ENCODE measurements at places on chromosomes 16 and 17.

- DNase-seq: no peak
Observed at GRCh38 chr17:35856603-35857002, 12.1 kb downstream of the HEATR9 start.

DNA sequence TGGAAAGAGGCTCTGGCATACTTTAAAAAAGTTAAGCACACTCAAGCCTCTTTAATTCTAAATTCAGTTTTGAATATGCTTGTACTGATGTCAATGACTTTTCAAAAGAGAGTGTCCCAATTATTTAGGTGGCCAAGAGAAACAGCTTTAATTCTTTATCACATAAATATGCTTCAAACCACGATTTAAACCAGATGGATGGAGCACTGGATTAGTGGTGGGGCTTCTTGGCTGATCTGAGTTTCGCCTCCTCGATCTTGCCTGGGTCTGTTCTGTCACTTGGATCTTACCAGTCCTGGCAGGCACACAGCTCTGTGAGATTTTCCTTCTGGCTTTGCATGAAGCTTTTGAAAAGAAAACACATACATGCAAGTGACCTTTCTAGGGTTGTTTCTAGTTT is 467.8 kb downstream of the MAF start:
- no peak for DNase-seq

GRCh38 chr16:76943921-76944320 is 247.1 kb upstream of the MON1B start:
- DNase-seq: no peak

DNA sequence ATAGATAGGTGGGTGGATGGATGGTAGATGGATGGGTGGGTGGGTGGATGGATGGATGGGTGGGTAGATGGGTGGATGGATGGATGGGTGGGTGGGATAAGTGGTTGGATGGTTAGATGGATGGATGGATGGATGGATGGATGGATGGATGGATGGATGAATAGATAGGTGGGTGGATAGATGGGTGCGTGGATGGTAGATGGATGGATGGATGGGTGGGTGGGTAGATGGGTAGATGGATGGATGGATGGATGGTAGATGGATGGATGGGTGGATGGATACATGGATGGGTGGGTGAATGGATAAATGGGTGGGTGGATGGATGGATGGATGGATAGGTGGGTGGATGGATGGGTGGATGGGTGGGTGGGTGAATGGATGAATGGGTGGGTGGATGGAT is 50.0 kb upstream of the FASN start:
- DNase-seq: no peak

DNA sequence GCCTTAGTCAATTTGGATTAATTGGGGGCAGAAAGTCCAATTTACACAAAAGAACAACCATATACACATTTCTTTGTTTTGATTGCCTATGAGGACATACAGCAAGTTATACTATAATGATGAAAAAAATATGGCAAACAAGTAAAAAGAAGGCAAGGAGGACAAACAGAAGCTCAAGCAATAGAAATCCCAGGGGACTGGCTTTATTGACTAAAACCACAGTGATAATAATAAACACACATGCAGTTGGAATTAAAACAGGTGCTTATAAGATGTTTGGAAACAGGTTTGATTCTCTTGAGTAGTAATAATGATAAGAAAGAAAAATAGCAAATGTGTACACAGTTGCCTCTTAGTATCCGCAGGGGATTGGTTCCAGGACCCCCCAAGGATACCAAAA is 176.4 kb downstream of the SHISA9 start:
- no peak for DNase-seq

DNA sequence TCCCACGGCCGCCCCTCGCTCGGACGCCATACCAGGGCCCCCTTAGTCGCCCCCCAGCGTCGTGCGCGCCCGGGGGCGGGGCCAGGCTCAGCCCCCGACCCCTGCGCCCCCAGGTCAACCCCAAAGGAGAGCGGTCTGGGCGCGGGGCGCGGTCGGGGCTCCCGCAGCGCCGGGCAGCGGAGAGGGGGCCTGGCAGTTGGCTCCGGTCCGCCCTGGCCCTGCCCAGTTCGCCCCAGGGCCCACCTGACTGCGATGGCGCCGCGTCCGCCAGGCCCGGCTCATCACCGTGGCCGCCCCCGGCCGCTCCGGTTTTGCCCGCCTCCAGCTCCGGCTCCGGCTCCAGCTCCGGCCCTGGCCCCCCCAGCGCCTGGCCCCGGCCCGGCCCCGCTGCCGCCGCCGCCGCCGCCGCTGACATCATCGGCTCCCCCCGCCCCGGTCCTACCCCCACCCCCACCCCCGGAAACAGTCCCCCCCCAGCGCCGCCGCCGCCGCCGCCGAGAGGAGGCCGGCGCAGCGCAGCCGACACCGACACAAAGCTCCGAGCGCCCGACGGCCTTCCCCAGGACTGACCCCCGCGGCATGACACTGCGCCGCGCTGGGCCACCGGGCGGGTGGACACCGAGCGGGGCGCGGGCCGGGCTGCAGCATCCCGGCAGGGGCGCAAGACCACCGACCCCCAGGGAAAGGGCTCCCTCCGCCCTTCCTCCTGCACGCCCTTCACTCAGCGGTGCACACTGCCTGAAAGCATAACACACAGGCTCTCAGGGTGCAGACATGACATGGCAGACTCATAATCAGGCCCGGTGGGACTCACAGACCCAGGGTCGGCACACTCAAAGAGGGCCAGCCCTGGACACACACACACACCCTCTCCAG is at the start of gene ZBTB4:
TSS of gene ZBTB4 (minus strand) at position 419 of the 876 bp plus-strand sequence. CDS start 12,830 bp downstream, outside the sequence.
- DNase-seq: peak; percentile 44

GRCh38 chr17:76701471-76701967 is 9.2 kb downstream of the MXRA7 start:
- no peak for DNase-seq

- peak; percentile 57 for DNase-seq
Observed at GRCh38 chr17:45160447-45161287, 1.0 kb upstream of the HEXIM2 start.

DNA sequence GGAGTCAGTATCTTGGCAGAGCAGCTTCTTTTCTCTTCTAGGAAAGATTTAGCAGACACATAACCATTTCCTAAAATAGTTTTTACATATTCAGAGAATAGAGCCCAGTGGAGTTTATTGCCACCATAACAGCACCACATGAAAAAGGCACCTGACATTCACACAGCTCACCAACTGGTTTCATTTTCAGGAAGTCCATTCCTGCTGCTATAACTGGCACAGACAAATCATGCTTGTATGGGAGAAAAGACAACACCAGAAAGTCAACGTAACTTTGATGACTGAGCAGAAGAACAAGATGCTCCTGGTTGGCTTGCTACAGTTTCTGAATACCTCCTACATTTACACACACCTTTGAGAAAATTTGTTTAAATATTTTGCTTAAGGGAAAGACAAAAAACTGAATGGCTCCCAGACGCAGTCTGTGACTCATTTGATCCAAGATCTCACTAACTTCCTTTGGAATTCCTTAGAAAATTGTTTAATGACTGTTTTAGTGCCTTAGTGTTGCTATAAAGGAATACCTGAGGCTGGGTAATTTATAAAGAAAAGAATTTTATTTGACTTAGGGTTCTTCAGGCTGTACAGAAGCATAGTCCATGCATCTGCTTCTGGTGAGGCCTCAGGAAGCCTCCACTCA is 1380.6 kb downstream of the CDH8 start:
- peak; percentile 56 for DNase-seq

GRCh38 chr17:76940295-76940694 is 72.1 kb downstream of the MGAT5B start:
- DNase-seq: no peak

GRCh38 chr17:55756689-55757088 is 5.8 kb downstream of the PCTP start:
- DNase-seq: no peak

- DNase-seq: no peak
Observed at GRCh38 chr16:50219402-50219975, 46.9 kb upstream of the ADCY7 start.

- DNase-seq: no peak
Observed at GRCh38 chr16:3691761-3692160, 25.6 kb downstream of the TRAP1 start.

GRCh38 chr16:20984019-20984418 is 83.4 kb downstream of the LYRM1 start:
- no peak for DNase-seq

GRCh38 chr17:81837641-81838040 is 2.8 kb upstream of the PPP1R27 start:
- no peak for DNase-seq

DNA sequence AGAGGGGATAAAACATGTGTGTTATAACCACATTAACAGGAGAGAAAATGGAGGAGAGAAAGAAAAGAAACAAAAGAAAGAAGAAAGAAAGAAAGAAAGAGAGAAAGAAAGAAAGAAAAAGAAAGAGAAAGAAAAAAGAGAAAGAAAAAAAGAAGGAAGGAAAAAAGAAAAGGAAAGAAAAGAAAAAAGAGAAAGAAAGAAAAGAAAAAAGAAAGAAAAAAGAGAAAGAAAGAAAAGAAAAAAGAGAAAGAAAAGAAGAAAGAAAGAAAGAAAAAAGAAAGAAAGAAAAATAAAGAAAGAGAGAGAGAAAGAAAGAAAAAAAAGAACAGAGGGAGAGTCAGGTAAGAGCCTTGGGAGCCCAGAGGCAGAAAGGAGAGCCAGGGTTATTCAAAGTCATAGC is 446.6 kb upstream of the ASIC2 start:
- DNase-seq: no peak

GRCh38 chr17:42252597-42253550 is 23.3 kb downstream of the STAT5B start:
- peak; percentile 60 for DNase-seq

- peak; percentile 59 for DNase-seq
Observed at GRCh38 chr17:45110676-45111611, 21.4 kb downstream of the PLCD3 start.

DNA sequence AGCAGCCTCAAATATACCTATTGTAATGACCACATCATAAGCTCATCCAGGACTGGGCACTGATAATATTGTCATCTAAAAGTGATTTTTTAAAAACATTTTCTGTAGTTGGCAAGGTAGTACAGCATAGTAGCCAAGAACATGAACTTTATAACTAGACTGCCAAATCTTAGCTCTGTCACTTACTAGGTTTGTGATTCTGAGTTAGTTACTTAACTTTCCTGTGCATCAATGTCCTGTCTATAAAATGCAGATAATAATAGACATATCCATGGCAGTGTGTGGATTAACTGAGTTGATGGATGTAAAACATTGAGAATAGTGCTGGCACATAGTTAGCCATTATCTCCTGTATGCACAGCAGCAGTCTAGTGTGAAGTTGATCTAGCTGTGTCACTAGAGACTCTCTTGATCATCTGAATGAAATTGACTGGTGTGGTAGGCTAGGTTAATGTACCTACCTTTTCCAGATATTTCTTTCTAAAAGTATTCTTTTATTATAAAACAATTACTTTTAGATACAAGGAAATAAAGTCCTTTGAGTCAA is 101.5 kb downstream of the STXBP4 start:
- DNase-seq: no peak

DNA sequence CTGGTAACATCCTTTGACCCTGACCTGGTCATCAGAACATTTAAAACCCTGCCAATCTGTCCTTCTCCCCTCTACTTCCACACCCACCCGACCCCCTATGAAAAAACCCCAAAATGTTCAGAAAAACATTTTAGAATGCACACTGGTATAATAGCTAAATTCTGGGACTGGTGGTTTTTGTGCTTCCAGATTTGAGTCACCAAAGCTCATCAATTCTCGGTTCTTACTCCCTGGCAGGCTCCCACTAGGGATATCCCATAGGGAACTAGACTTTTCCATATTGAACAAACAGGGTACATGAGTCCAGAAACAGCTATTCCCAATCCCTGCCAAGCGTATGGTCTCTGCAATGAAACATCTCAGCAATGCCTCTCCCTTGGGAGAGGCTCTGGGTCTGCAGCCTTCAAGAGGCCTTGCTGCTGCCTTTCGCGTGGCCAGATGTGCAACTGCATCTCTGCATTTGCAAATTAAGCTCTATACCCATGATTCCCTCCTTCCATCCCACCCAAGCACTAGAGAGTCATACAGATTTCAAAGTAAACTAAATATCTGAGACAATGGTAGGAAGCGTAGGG is 67.7 kb downstream of the SMG6 start:
- no peak for DNase-seq

DNA sequence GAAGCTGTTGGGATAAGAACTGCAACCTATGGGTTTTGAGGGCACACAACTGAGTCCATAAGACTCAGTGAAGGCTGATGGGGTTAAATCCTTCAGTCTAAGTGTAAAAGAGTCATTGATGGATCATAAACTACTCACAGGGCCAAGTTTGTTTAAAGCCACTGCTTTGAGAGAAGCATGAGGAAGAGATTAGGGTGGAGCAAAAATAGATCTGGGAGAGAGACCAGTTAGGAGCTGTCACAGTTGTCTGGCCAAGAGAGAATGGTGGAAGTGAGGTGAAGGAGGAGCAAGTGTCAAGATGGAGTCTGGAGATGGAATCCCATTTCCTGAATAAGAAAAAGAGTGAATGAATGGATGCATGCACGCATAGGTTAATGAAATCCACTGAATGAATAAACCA is 379.1 kb upstream of the CDH11 start:
- DNase-seq: no peak

GRCh38 chr17:81240761-81241160 is 1.6 kb downstream of the NDUFAF8 start:
- DNase-seq: no peak

All from astrocyte (in vitro differentiated cells and primary cell).